ENCODE measurements at places on chromosomes 1 and 21.

DNA sequence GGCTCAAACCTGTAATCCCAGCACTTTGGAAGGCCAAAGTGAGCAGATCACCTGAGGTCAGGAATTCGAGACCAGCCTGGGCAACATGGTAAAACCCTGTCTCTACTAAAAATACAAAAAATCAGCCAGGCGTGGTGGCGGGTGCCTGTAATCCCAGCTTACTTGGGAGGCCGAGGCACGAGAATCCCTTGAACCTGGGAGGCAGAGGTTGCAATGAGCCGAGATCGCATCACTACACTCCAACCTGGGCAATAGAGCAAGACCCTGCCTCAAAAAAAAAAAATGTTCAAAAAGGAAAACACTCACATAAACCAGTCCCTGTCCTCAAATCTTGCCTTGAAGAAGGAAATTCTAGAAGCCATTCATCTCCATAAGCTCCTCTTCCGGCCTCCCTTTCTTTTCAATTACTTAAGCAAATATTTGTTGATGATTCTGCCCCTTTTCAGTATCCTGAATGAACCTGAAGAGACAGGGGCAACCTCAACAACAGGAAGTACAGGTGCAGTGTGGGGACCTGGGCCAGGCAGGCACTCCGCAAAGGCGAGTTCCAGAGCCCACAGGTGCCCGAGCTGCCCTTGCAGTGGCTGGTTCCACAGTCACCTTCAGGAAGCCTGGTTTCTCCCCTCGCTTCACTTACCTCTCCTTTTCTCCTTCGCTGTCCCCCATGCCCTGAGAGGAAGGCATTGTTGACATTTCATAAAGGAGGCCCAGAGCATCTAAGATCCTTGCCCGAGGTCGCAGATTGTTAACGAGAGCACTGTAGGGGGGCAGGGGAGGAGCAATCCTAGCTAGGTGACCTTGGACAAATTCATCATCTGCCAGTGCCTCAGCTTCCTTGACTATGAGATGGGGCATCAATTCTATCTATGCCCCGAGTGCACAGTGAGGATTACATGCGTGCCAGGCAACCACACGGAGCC is 8.9 kb upstream of the LEFTY1 start:
- no peak for DNase-seq

- DNase-seq: no peak
These were observed 4.0 kb upstream of the SAMSN1 start for GRCh38 chr21:14550135-14550534.

DNA sequence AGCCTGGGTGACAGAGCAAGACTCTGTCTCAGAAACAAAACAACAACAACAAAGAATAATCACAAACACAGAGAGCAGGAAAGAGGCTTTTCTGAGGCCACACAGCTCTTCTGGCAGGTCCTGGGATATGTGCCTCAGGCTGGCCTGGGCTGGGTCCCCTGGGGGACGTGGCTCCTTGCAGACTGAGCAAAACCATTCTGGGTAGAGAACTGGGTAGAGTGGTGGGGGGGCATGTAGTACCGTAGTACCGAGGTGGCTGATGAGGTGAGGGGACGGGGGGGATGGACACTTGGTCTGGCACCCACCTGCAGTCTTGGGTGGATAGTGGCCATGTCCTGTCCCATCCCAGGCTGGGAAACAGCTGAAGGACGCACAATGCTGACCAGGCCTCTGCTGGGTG is 6.0 kb downstream of the TMEM82 start:
- no peak for DNase-seq

- no peak for DNase-seq
These were observed 11.1 kb downstream of the EPB41 start for GRCh38 chr1:28925350-28925891.

GRCh38 chr1:29496701-29497100 is 260.4 kb downstream of the PTPRU start:
- DNase-seq: no peak

- peak; percentile 76 for DNase-seq
These were observed 127.6 kb downstream of the CYYR1 start for GRCh38 chr21:26445440-26445839.

Data from HS-27A (cell line).